Hepatic stellate cell (primary cell): ENCODE measurements at places on chromosomes 4 and X.
A peak's percentile ranks its signal among the peaks of the same experiment; 100 is the strongest.

- no peak for DNase-seq
These were observed 122.9 kb downstream of the RS1 start for GRCh38 chrX:18548996-18549395.

DNA sequence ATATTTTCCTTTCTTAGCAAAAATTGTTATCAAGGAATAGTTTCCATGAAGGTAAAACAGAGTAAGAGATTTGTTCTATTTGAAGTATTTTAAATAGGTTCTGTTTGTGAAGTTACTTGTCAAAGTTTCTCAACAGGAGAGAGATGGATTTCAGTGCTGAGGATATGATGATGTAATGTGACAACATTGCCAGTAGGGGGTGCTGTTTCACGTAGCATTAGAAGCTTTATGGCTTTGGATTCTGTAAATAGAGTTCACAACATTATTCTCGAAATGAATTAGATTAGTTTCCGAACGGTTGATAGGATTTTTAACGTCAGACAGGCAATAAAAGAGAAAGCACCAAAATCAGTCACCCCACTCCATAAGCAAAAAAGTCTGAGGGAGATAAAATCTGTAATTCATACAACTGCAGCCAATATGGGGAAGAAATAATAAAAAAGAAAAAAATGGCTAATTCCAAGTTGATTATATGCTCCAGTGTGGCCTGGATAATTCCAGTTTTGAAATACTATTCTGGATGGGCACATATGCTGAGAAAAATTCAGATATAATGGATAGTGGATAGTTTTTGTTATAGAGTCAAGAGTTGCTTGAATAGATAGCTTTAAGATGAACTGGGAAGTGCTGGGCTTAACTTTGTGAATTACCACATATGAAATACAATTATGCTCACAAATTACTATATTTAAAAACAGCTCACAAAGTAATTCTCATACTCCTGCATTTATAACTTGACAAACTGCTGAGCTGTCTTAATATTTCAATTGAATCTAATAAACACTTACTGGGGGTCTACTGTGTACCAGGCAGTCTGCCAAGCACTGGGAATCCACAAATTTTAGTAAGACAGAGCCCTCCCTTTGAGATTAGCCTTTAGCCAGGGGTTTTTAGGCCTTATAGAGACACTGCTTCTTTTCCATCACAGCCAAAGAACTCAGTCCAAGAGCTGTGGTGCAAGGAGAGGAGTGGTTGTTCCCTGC, 109.1 kb downstream of the GPAT3 start:
- peak; percentile 25 for DNase-seq

DNA sequence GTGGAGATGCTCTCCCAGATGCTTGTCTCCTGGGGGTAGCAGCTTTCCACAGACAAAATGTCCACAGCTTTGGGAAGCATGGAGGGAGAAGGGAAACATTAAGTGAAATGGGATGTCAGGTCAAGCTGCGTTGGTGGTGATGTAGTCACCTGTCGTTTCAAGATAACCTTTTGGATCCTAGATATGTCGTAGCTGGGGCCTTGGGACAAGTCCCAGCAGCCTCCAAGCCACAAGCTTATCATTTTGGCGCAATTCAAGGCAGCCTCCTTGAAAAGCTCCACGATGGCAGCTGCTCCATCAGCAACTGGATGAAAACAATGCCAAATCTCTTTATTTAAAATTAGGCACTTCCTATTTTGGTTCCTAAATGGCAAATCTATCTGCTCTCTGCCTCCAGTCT, 52.0 kb downstream of the RTL9 start:
- DNase-seq: no peak

GRCh38 chr4:17664755-17665154, 50.3 kb downstream of the MED28 start:
- DNase-seq: no peak

- no peak for DNase-seq
These were observed 443.5 kb downstream of the PCDH10 start for GRCh38 chr4:133592591-133592990.

DNA sequence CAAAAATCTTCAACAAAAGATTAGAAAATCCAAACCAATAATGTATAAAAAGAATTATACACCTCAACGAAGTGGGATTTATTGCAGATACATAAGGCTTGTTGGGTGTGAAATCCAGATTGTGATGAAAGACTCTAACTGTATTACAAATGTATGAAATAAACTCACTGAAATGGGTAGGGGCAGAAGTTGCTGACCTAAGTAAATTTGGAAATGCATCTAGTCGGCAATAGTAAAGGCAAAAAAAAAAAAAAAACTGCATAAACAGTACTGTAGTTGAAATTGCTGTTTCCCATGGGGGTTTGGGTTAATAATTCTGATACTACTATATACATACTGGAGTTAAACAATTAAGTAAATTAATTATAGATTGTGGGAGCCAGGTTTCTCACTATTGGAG, 130.7 kb upstream of the MAGEB18 start:
- DNase-seq: no peak

- no peak for DNase-seq
These were observed 127.5 kb downstream of the PJA1 start for GRCh38 chrX:69037786-69038185.

- DNase-seq: no peak
These were observed 12.8 kb upstream of the STBD1 start for GRCh38 chr4:76293772-76294171.

- DNase-seq: no peak
These were observed 477.1 kb upstream of the GALNT7 start for GRCh38 chr4:172691552-172691951.

- no peak for DNase-seq
These were observed 49.5 kb downstream of the SUPT20HL2 start for GRCh38 chrX:24264383-24264782.

DNA sequence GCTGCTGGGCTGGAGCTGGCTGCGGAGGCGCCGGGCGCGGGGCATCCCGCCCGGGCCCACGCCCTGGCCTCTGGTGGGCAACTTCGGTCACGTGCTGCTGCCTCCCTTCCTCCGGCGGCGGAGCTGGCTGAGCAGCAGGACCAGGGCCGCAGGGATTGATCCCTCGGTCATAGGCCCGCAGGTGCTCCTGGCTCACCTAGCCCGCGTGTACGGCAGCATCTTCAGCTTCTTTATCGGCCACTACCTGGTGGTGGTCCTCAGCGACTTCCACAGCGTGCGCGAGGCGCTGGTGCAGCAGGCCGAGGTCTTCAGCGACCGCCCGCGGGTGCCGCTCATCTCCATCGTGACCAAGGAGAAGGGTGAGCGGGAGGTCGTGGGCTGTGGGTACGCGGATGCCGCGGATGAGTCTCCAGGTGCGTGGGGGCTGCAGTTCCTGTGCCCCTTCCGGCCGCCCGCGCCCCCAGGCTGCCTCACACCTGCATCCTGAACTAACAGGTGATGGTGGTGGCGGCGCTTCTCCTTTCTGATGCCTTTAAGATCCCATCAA, 499 bp downstream of the CYP2U1 start:
- DNase-seq: no peak

- peak; percentile 56 for DNase-seq
These were observed 92.3 kb downstream of the SPRY1 start for GRCh38 chr4:123488916-123489315.

DNA sequence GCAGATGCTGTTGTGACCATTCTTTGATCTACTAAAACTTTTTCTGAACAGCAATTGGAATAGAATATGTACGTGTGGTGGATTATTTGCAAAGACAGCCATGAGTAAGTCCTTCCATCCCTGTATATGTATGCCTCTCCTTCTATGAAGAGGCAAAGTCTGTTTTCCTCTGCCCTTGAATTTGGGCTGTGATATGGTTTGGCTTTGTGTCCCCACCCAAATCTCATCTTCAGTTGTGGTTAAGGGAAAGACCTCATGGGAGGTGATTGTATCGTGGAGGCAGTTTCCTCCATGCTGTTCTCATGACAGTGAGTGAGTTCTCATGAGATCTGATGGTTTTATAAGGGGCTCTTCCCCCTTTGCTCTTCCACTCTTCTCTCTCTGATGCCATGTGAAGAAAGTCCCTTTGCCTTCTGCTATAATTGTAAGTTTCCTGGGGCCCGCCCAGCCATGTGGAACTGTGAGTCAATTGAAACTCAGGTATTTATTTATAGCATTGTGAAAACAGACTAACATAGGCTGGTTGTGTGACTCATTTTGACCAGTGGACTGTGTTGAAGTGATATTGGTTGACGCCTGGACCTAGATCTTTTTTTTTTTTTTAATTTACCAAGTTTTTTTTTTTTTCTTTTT, 108.3 kb upstream of the CAMK2D start:
- no peak for DNase-seq
